ENCODE measurements at places on chromosomes 11 and 22.

DNA sequence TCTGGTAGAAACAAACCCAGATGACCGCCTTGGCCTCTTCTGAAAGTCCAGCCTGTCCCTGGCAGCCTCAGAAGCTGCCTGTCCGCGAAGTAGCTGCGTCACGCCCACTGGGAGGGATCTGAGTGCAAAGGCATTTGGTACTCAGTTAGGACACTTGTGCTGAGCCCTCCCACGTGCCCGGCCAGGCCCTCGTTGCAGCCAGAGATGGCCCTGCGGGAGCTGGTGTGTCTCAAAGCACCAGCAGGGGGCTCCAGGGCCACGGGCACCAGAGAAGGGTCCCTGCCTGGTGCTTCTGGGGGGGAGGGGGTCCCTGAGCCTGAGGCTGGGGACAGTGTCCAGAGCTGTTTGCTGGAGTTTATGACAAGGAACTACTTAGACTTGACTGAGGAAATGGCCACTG lies 5.8 kb downstream of the SELENOO start:
- DNase-seq: no peak

DNA sequence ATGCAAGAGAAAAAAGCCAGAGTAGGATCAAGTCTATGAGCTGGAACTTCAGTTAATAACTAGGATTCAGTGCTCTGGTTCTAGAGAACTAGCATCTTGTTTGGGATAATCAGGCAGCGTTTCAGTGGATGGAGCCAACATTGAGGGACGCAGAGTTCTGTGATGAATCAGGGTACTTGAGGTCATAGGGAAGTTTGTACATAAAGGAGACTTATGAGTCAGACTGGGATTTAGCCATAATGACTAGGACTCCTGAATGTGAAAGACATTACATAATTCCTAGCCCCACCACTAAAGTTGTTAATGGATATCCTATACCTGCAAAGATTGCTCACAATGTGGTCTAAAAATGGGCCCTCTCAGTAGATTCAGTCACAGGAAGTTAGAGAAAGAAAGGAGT lies 6.8 kb downstream of the SLN start:
- no peak for DNase-seq

DNA sequence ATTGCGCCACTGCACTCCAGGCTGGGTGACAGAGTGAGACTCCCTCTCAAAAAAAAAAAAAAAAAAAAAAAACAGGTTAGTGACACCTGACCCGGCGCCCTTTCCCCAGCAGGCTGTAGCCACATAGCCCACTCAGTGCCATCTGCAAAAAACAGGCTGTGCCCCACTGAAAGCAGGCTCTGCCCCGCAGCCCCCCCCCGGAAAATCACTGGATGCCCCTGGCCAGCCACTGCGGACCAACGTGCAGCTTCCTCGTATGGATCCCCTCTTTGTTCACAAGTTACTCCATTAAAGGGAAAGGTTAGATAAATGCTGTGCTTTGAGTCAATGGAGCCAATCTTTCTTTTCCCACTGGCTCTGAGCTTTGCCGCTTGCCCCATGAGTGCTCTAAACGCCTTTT lies 660.3 kb downstream of the TBC1D22A start:
- no peak for DNase-seq

DNA sequence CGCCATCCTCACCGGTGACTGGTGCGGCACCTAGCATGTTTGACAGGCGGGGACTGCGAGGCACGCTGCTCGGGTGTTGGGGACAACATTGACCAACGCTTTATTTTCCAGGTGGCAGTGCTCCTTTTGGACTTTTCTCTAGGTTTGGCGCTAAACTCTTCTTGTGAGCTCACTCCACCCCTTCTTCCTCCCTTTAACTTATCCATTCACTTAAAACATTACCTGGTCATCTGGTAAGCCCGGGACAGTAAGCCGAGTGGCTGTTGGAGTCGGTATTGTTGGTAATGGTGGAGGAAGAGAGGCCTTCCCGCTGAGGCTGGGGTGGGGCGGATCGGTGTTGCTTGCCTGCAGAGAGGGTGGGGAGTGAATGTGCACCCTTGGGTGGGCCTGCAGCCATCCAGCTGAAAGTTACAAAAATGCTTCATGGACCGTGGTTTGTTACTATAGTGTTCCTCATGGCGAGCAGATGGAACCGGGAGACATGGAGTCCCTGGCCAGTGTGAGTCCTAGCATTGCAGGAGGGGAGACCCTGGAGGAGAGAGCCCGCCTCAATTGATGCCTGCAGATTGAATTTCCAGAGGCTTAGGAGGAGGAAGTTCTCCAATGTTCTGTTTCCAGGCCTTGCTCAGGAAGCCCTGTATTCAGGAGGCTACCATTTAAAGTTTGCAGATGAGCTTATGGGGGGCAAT lies 1.1 kb downstream of the NEAT1 start:
- DNase-seq: peak; percentile 35

DNA sequence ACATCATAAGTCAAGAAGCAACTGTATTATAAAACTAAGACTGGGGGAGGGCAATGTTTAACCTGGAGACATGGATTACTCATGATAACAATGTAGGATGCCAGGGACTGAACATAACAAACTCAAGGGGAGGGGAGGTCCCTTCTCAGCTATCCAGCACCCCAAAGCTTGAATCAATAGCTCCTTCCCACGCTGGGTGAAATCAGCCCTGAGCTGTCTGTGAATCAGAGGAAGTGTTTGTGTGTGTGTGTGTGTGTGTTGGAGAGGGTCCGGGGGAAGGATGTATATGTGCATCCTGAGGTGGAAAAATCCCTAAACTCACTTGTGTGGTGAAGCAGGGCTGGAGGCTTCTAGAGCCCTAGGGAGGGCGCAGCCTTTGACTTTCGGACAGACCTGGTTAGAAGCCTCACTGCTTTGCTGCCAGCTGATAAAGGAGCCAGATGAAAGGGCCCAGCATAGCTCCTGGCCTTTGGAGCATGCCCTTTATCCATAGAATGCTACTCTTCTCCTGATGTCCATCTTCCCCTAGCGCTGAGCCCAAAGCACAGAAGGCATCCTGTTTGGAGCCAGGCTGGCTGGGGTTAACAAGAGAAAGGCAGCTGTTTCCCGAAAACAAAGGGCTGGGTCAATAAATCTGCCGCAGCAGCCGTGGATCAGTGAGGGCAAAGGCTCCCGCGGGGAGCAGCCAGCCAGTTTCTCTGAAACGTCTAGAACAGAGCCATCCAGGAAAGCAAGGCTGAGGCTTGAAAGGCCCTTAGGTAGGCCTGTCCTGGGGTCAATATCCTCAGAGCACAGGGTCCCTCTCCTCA lies 35.8 kb downstream of the TNKS1BP1 start:
- DNase-seq: no peak

- DNase-seq: no peak
Observed at GRCh38 chr11:126772267-126772666, 228.3 kb downstream of the KIRREL3 start.

GRCh38 chr22:50531962-50532674 lies 2.3 kb upstream of the TYMP start:
- no peak for DNase-seq

GRCh38 chr11:100066399-100066798 lies 620.7 kb upstream of the ARHGAP42 start:
- DNase-seq: no peak
